ENCODE measurements at places on chromosomes 12 and 14.
A peak's percentile ranks its signal among the peaks of the same experiment; 100 is the strongest.

- peak; percentile 14 for DNase-seq
These were observed 2.0 kb upstream of the DNAJC14 start for GRCh38 chr12:55831447-55831815.

DNA sequence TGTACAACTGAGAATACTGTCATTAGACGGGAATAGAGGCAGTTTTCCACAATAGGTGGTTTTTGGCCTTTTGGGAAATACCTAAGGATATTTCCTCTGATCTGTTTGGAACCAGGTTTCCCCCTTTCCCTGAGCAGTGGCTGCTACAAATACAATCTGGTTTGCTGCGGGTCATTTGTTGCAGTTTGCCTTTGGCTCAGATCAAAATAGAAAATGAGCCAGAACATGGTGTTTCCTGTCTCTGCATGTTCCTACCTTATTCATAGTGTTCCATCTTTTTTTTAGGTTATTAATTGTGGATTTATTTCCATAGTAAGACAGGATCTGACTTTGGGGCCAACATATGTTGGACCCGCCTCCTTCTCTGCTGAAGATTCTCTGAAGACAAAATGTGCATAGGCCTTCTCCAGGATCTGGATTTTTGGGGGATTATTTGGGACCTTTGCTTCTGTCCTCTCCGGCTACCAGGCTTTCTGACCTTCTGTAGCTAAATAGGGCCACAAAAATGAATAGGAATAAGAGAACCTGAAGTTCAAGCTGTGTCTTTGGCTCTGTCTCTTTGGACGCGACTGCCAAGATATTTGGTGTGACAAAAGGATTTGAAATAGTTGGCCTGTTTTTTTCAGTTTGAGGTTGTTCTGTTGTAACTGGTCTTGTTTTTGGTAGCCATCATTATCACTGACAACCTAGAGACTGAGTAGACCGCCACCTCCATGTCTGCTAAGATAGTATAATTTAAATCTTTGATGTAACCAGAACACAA, 146.9 kb downstream of the PRKCH start:
- DNase-seq = no peak

DNA sequence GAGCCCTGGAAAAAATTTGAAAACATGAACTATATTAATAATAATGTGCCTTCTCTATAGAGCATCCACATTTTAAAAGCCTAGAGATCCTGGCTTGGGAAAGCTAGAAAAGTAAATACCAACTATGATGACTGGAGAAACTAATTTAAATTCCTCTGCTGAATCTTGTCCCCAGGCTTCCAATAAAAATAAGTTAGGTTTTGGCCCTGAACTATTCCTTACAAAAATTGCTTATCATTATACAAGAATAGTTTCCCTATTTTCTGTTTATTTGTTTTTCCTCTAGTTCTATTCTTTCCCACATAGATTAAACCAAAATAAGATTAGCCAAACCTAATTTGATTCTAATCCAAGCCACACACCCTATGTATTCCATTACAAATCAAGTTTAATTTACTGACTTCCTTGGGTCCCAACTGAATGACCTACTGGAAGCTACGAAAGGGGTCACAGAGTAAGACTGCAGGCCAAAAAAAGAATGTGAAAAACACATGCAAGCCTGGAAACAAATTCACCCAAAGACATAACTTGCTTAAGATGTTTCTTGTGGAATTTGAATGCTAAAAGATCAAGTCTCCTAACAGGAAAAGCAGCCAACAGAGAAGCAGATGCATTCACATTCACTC, 133.0 kb downstream of the PAWR start:
- no peak for DNase-seq

DNA sequence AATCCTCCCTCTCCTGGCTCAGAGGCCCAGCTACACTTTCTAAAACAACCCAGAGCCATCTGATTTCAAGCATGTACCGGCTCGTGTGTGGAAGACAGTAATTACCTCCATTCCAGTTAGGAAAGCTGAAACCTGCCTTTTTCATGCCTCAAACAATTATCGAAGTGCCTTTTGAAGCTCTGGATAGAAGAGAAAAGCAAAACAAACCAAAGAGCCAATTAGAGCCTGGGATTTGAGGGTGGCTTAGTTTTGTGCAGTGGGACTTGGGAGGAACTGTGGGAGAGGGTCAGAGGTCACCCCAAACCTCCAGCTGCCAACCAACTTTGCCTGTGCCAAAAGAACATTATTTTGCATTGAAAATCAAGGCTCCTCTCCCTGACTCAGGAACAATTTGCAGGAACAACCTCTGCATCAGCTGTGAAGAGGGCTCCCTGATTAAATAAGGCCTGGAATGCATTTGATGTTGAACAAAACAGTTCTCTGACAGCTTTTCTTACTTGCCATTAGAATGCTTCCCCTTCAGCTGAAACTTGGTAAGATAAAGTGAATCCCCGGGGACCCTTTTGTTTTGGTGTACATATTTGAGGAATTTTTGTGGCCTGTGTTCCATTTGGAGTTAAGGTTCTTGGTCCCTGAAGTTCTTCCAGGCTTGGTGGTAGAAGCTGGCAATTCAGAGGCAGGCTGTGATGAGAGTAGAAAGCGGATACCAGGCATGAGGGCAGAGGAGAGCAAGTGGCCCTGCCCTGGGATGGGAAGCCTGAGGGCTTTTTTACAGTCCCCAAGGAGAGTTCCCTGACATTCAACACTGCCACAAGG, 270.1 kb downstream of the ZFP36L1 start:
- DNase-seq = peak; percentile 83

- DNase-seq = no peak
These were observed 244.4 kb downstream of the ATXN7L3B start for GRCh38 chr12:74781991-74782485.

DNA sequence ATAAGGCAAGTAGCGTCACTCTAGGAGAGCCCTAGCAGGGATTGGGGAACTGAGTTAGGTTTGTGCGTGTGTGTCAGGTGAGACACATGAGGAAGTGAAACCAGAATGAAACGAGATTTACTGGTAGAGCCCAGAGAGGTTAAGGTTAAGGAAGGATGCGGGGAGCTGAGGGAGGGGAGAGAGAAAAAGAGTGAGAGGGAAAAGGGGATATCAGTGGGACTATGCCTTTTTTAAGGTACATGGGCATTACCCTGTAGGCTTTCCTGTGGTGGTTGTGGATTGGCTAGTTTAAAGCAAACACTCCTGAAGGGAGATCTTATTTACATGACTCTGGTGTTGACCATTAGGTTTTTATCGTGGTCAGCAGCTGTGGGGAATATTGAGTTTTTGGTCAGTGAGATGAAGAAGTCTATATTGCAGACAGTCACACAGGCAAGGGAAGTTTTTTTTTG, 13.9 kb downstream of the ZDHHC17 start:
- no peak for DNase-seq

DNA sequence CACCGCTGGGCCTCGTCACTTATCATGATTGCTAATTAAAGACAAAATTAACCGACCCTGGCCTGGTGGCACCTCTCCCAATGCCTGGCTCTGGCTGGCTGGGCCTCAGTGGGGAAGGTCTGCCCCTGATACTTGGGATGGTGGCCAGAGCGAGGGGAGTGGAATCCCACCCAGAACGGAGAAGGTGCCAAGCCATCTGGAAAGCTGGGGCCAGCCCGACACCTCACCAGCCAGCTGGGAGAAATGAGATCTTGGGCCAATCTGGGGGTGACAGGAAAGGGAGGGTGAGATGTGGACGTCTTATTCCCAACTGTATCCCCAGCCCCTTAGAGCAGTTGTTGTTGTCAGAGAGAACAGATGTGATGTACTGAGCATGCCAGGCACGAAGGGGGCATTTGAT, 215.0 kb upstream of the PWP1 start:
- no peak for DNase-seq

DNA sequence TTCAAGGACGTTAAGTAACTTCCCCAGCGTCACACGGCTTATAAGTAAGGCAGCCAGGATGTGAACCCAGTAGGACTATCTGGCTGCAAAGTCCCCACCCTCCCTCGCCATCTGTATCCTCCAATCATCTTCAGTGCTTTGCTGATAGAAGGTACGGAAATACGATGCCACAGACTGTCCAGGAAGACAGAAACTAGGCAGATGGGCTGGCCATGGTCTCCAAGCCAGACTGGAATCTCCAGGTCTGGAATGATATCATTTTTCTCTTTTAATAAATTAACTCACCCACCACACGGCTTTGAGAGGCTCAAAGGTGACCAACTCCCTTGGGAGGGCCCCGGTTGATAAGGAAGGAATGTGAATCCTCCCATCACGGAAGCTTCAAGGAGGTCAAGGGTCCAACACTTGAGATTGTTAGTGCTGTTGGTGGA, 16.3 kb upstream of the BDKRB1 start:
- no peak for DNase-seq

DNA sequence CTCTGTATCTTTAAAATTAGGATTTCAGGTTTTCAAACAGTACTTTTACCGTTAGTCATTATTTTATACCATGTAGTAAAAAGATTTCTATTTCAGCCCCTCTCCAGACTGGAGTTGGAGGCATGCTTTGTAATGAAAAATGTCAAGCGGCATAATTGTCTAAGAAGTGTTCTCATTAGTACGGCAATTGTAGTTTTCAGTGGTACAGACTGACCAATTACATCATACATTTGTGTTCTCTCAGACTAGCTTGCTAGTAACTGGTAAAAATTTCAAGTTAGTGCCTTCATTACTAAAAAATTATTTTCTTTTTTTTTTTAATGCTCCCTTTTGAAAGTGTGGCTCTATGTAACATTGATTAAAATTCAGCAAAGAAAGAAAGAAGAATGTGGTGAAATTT, 4.5 kb downstream of the USP30 start:
- no peak for DNase-seq
